Stimulated activated CD4-positive, alpha-beta T cell treated with anti-CD3 and anti-CD28 coated beads, Interleukin-4, amount 100 ng/mL, for 4 hours (primary cell): ENCODE measurements at places on chromosomes 4 and X.

DNA sequence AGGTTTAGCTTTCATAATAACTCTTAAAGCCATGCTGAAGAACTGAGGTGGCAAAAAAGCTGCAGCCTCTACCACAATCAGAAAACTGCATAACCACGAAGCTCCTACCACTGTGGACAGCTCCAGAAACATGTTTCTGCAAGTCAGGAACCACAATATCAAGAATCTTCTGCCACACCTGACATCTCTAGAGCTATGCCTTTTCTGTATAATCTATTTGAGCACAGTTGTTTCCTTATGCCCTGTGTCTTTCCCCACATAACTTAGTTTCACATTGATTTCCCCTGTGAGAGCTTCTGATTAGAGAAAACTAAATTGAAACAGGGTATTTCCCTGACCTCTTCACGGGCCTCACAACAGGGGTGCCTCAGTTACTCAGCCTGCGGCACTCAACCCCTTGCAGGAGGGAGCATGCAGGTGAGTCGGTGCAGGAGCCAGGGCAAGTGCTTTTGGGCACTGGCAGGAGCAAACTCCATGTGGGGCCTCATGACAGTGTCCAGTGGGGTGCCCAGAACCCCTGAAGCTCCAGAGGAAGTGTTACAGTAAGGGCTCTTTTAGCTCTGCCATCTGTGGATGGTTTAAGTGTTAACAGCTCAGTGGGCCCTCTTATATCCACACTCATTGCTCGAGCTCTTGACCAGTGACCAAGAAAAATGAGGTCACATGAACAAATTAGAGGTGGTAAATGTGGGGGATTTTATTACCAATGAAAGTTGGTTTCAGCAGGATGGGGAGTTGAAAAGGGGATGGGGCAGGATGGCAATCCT lies 132.8 kb upstream of the BMP3 start:
- no peak for DNase-seq

GRCh38 chr4:172826346-172826745 lies 342.3 kb upstream of the GALNT7 start:
- no peak for DNase-seq

GRCh38 chrX:130125091-130125874 lies 15.0 kb upstream of the ELF4 start:
- no peak for DNase-seq

- DNase-seq, result no peak
Measured at GRCh38 chr4:168662297-168662984, 165.6 kb downstream of the PALLD start.

DNA sequence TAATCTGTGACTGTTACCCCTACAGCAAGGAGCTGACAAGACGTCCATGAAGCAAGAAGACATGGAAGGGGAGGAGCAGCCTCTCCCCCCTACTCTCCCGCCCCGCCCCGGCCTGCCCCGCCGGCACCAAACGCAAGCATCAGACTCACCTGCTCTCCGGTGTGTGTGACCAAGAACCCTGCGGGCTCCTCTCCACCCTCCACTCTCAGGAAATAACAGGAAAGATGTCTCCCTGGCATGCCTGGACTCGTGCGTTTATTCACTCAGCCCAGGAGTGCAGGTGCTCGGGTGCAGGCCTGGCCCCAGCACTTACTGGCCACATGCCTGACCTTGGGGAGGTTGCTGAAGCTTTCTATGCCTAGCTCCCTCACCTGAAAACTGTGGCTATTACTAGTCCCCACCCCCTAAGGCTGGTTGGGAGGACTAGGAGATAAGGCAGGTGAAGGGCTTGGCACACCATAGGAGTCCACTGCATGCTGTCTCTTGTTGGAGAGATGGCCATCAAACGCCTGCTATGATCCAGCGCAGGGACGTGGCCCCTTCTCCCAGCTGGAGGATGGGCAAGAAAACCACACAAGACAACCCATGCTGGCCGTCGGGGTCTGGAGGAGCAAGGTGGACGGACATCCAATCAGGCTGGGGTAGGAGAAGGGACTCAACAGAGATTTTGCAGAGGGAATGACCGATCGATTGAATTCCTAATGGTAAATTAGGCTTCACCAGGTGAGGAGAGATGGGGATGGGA lies 34.9 kb upstream of the CLDN24 start:
- DNase-seq, result no peak

DNA sequence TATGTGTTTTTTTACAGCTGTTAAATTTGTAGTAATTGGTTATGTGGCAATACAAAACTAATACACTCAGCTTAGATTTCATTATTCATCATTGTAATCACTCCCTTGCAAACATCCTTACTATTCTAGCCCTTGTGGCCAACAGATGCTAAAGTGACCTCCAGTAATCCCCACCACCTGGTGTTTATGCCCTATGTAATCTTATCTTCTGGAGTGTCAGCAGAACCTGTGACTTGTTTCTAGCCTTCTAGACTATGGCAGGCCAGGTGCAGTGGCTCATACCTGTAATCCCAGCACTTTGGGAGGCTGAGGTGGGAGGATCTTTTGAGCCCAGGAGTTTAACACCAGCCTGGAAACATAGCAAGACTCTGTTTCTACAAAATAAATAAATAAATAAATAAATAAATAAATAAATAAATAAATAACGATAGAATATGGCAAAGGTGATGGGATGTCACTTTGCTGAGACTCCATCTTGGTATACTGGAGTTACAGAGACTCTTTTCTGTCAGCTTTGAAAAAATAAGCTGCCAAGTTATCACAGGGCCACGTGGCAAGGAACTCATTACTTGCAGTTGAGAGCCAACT lies 12.3 kb upstream of the TSR2 start:
- no peak for DNase-seq

DNA sequence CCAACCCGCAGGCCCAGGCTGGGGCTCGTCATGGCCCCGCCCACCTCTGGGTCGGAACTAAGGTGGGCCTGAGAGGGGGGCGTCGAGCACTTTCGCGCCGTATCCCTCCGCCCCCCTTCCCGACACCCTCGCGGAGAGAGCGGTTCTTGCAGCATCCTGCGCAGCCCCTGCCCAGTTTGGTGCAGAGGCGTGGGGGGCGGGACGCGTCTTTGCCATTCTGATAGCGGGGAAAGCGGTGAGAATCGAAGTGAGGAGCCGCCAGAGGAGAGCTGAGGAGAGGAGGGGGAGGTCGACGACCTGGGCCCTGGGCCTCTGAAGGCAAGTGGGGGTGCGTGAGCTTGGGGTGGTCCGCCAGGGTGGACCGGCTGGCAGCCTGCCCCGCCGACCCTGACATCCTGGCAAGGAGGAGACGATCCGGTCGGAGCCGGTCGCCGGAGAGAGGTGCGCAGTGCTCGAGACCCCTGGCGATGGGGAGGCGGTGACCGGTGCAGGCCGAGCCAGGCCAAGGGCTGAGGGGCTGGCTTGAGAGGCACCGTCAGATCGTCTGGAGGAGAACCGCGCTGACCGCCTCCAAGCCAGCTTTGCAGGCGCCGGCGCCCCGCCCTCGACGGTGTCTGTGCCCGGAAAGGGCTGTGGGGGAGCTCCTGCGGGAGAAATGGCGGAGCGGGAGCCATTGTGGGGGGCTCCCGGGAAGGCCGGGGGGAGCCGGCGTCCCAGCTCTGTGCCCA lies 25.5 kb downstream of the GPRASP3 start:
- DNase-seq, result peak; percentile 14

DNA sequence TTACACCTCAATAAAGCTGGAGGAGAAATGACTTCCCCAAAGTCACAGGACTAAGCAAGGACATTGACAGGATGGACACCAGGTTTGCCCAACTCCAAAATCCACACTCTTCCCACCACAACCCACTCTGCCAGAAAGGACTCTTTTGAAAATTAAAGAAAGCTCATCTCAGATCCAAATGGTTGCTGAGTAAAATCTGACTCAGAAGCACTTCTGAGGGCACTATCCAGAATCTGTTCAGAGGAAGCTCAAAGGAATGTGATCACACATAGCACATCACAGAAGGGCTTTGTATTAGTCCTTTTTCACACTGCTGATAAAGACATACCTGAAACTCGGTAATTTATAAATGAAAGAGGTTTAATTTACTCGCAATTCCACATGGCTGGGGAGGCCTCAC lies 155.5 kb downstream of the RAB28 start:
- no peak for DNase-seq

GRCh38 chrX:78532363-78532762 lies 126.8 kb downstream of the RTL3 start:
- no peak for DNase-seq

DNA sequence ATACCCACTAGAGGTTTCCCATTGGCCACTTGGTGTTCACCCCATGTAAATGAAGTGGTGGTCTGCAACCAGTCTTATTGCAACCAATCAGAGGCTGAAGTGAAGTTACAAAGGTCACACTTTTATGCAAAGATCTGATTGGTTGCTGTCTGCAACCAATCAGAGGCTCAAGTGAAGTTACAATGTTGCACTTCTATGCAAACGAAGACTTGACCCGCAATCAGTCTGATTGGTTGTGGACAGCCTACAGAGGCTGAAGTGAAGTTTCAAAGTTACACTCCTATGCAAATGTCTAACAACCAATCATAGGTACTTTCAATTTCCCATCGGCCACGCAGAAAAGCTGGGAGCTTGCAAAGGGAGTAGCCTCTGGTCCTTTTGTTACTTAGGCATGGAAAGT lies 22.3 kb upstream of the XPNPEP2 start:
- no peak for DNase-seq

GRCh38 chr4:120753854-120754253 lies 168.7 kb downstream of the PRDM5 start:
- DNase-seq, result no peak

- no peak for DNase-seq
Measured at GRCh38 chr4:1246111-1246881, 2.6 kb downstream of the CTBP1 start.

- no peak for DNase-seq
Measured at GRCh38 chr4:2280531-2281300, 18.8 kb upstream of the MXD4 start.

DNA sequence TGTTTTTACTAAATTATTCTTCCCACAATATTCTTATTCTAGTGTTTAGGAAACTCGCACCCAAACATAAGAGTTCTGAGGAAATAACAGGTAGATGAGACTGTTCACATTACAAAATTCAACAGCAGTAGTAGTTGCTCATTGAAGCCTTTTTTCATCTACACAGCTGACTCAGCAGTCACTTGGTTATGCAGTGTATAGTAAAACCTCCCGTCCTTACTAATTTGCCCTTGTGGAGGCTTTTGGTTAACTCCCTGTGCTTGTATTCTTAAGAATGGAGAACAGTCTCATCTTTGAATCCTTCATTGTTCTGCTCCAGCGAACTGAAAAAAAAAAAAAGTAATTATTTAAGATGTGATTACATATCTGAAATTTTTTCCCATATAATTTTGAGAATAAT lies 1716.6 kb downstream of the PCDH7 start:
- no peak for DNase-seq

DNA sequence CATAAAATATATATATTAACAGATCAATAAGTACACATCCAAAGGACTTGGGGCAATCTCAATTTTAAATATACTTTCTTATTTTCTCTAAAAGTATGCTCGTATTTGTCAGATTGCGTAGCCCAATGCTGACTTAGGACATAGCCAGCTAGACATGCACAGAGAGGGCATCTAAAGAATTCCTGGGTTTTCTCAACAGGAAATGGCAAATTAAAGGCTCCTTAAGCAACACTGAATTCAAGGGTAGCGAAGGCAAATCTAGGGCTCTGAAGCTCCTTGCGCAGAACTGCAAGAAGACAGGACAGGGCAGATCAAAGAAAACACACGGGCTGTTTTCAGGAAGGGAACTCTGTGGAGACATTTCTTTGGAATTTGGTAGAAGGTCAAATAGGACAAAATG lies 94.6 kb upstream of the FTHL17 start:
- DNase-seq, result no peak

DNA sequence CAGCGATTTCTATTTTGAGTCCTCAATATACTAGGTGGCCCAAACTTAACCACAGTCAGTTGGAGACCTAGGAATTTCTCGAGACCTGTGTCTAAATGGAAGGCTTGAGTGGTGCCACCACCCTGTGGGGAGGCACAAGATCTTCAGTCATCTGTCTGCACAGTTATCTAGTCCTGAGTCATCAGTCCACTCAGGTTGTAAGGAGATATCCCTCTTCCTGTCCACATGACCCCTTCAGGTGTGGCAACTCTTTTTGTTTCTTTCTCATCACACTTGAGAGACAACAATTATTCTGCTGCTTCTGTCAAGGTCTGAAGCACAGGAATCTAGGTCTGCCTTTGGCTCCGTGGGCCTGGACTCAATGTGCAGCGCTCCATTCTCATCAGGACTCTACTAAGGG lies 64.4 kb upstream of the IBSP start:
- DNase-seq, result no peak
